Vagina (tissue), 2 donors: ENCODE measurements at places on chromosomes 5 and 9.

DNA sequence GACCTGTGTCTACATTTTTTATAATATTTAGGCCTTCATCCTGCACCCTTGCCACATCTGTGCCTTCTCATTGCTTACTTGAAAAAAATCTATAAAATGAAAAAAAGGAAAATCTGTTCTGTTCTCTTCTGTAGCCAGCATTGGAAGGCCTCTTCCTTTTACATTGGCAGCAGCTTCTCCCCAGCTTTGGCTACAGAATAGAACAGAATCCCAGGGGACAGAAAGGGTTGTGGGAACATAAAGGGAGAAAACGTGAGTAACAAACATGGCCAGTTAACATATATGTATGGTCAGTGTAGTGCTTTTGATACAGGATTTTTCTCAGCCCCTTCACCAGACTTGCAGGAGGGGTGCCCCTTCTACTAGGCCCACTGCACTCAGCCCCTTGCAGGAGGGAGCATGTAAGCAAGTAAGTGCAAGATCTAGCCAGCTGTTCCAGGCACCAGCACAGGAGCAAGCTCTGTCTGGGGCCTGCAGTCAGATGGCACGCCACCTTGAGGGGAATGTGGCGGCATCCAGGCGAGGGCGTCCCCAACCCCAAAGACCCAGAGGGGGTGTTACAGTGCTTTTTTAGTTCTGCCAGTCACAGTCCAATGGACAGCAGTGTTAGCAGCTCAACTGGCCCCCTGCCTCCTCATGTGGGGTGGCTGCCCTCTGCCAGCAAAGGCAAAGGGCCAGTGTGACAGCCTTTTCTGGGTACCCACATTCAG lies 330.5 kb upstream of the ZNF462 start:
- H3K36me3 ChIP-seq: no peaks in the 10 kb centered on the region
- no peak overlapping the region for H3K27ac ChIP-seq
- no peak for DNase-seq
- H3K27me3 ChIP-seq: no peaks in the 10 kb centered on the region
- H3K4me3 ChIP-seq: no peak overlapping the region
- H3K4me1 ChIP-seq: no peaks in the 10 kb centered on the region

DNA sequence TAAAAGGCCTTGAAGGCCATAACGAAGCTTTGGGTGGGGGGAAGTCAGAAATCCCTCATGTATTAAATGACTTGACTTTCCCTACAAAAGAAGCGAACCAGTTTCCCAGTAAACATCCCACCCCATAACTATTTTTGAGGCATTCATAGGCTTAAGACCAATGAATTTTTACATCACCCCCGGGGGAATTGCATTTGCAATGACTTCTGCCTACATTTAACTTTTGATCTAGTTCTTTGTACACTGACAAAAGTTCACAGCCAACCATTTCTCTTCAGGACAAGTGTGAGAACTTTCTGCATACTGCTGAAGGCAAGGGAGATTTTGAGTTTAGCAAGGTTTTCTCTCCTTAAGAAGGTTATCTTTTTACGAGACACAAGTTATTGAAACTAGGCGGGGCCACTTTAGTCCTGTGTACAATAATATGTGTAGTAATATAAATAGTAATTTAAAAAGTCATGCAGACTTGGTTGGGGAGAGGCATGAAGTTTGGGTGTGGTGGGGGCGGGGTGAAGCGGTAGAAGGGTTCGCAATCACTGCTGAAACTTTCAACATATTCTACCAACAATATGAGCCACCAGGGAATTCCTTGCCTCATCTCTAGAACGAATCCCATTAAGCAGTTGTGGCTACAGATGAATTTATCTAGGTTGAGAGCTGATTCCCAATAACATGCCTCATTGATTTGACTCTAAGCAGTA lies 2.5 kb downstream of the TJP2 start:
- no peak for DNase-seq
- no peaks in the 10 kb centered on the region for H3K27me3 ChIP-seq
- H3K4me1 ChIP-seq: peaks cover 55% of the 10 kb centered on the region
- no peak overlapping the region for H3K27ac ChIP-seq
- no peaks in the 10 kb centered on the region for H3K36me3 ChIP-seq

- no peaks in the 10 kb centered on the region for H3K27me3 ChIP-seq
- no peak for DNase-seq
- peaks cover 99% of the 10 kb centered on the region for H3K4me1 ChIP-seq
- H3K27ac ChIP-seq: peak overlapping the region; percentile 94
- peaks cover 42% of the 10 kb centered on the region for H3K36me3 ChIP-seq
These were observed 11.0 kb downstream of the SPARC start for GRCh38 chr5:151675611-151676313.

DNA sequence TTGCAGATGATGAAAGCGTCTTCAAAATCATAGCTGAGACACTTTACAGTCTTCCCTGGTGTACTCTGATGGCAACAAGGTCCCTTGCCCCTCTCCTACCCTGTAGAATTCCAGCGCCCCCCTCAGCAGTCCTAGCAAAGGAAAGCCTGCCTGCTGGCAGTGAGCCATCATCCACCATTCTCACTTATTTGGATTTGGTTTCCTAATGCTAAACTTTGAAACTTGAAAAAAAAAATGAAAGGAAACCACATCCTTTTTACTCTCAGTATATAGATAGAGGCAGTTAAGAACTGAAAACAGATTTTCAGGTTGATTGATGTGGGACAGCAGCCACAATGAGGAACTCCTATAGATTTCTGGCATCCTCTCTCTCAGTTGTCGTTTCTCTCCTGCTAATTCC lies at the start of gene GZMA:
TSS of gene GZMA (plus strand) at position 299 of the 400 bp plus-strand sequence. CDS start at position 336, 37 bp downstream.
- no peaks in the 10 kb centered on the region for H3K27me3 ChIP-seq
- H3K36me3 ChIP-seq: no peaks in the 10 kb centered on the region

DNA sequence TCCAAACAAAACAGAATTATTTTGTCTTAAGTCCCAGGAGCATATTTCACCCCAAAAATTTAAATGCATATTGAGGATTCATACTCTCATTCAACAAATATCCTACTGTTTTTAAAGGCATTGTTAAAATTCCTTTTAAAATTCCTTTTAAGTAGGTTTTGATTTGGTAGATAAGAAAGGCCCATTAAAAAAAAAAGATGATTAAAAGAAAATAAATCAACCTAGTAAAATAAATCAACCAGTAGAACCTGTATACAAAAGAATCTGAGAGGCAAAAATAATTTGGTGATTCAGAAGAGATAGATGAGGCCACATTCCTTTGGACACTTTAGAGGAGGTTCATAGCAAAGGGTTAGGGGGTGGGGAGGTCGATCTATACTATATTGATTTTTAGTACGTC lies 585.3 kb upstream of the TLE4 start:
- no peak for DNase-seq
- no peak overlapping the region for H3K27ac ChIP-seq
- H3K36me3 ChIP-seq: no peaks in the 10 kb centered on the region
- no peaks in the 10 kb centered on the region for H3K27me3 ChIP-seq

- H3K4me1 ChIP-seq: peaks cover 39% of the 10 kb centered on the region
- no peaks in the 10 kb centered on the region for H3K36me3 ChIP-seq
- DNase-seq: no peak
- H3K27me3 ChIP-seq: no peaks in the 10 kb centered on the region
- H3K27ac ChIP-seq: no peak overlapping the region
- H3K4me3 ChIP-seq: no peak overlapping the region
These were observed 40.5 kb downstream of the MVB12B start for GRCh38 chr9:126367139-126367538.

- DNase-seq: no peak
- H3K4me3 ChIP-seq: no peak overlapping the region
- H3K27ac ChIP-seq: no peak overlapping the region
- H3K4me1 ChIP-seq: peaks cover 20% of the 10 kb centered on the region
- no peaks in the 10 kb centered on the region for H3K36me3 ChIP-seq
- no peaks in the 10 kb centered on the region for H3K27me3 ChIP-seq
These were observed 7.3 kb downstream of the CDC14B start for GRCh38 chr9:96612105-96612965.

GRCh38 chr9:97808972-97809371 lies 44.1 kb upstream of the FOXE1 start:
- no peak overlapping the region for H3K4me3 ChIP-seq
- H3K36me3 ChIP-seq: no peaks in the 10 kb centered on the region
- no peaks in the 10 kb centered on the region for H3K27me3 ChIP-seq
- H3K27ac ChIP-seq: no peak overlapping the region

- no peak for DNase-seq
- peaks cover 6% of the 10 kb centered on the region for H3K4me1 ChIP-seq
- H3K27me3 ChIP-seq: no peaks in the 10 kb centered on the region
- H3K4me3 ChIP-seq: no peak overlapping the region
- H3K36me3 ChIP-seq: no peaks in the 10 kb centered on the region
These were observed 92.7 kb downstream of the PCSK1 start for GRCh38 chr5:96340357-96340756.
